ENCODE measurements at places on chromosomes 6 and 20. TPM values are rescaled to one million over a fixed set of nuclear protein-coding genes. Genes with fewer than 3 reads are reported as not detected.

The TRIM15 gene
- not detected for total RNA-seq

The CST7 gene
- total RNA-seq = 17.1 TPM

The PSMA7 gene
- 248 TPM for total RNA-seq

The IP6K3 gene
- 1.9 TPM for total RNA-seq

DNA sequence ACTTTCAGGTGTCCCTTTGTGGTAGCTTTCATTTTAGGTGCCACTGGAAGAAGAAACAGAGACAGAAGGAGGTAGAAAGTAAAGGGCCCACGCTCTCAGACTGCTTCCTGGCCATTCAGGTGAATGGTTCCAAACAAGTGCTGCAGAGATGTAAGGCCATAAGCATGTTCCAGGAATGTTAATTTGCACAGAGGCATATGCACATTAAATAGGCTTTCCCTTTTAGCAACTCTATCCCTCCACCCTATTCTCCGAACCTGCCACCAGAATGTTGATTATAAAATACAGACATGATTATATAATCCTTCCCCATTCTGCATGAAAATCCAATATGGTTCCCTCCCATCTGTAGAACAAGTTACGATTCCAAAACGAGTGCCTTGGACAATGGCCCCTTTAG lies 297.2 kb downstream of the C6orf118 start:
- no peaks in the 10 kb centered on the region for H3K27me3 ChIP-seq
- no peak overlapping the region for H3K4me3 ChIP-seq
- no peak overlapping the region for H3K27ac ChIP-seq

DNA sequence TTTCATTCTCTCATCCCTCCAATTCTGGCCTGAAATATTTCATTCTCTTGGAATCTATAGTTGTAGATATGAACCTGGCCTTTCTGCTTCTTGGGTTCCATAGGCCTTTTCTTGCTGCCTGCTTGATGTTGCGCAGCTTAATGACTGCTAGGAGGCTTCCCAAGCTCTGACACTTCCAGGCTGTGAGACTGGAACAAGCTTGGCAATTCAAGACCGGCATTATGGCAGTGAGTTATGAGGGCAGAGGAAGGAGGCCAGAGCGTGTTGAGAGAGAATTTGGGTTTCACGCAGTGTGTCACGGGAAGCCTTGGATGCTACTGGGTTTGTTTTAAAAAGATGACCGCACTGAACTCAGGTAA lies 948 bp upstream of the DNAJC5 start:
- no peak for DNase-seq
- peak overlapping the region; percentile 92 for H3K27ac ChIP-seq
- H3K36me3 ChIP-seq = peaks cover 21% of the 10 kb centered on the region

GRCh38 chr20:45061244-45061643 lies 39.7 kb downstream of the KCNS1 start:
- no peak overlapping the region for H3K27ac ChIP-seq
- no peaks in the 10 kb centered on the region for H3K4me1 ChIP-seq
- H3K27me3 ChIP-seq = no peaks in the 10 kb centered on the region
- H3K36me3 ChIP-seq = peaks cover 4% of the 10 kb centered on the region

DNA sequence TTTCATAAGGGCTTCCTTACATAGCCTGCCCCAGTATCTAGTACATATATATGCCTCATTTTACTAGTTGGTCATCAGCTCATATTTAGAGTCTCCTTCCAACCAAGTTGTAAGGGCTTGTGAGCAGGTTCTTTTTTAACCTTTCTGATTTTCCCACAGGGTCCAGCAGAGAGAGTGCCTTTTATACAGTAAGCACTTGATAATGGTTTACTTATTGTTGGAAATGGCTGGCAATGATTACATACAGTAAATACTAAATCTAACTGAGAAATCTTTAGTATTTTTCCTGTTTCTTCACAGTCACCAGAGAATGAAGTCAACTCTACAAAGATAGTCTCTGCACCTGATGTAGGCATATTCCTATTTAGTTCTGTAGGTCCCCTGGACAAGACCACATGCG lies 135.1 kb upstream of the B3GAT2 start:
- no peak overlapping the region for H3K4me3 ChIP-seq
- no peaks in the 10 kb centered on the region for H3K36me3 ChIP-seq
- no peak for DNase-seq
- no peak overlapping the region for H3K27ac ChIP-seq
- no peaks in the 10 kb centered on the region for H3K27me3 ChIP-seq

- no peaks in the 10 kb centered on the region for H3K4me1 ChIP-seq
- no peaks in the 10 kb centered on the region for H3K36me3 ChIP-seq
- DNase-seq = no peak
- no peaks in the 10 kb centered on the region for H3K27me3 ChIP-seq
- H3K27ac ChIP-seq = no peak overlapping the region
Observed at GRCh38 chr6:140039364-140039763, 664.9 kb upstream of the CITED2 start.

DNA sequence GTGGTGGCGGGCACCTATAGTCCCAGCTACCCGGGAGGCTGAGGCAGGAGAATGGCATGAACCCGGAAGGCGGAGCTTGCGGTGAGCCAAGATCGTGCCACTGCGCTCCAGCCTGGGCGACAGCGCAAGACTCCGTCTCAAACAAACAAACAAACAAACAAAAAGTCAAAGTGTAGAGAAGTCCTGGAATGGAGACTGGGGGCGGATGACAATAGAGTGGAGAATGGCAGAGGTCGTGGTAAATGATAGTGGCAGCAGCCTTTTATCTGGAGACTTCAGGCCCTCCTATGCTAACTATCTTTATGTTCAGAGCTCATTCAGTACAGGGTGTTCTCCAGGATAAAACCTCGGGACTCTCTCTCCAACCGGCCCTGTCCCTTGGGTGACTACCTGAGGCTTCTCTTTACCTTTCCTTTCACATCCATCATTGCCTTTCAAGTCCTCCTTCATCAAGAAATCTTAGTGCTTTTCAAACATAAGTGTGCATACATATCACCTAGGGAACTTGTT lies 1.4 kb upstream of the FKBPL start:
- H3K4me1 ChIP-seq = peaks cover 25% of the 10 kb centered on the region
- no peaks in the 10 kb centered on the region for H3K27me3 ChIP-seq
- DNase-seq = no peak
- no peak overlapping the region for H3K27ac ChIP-seq

DNA sequence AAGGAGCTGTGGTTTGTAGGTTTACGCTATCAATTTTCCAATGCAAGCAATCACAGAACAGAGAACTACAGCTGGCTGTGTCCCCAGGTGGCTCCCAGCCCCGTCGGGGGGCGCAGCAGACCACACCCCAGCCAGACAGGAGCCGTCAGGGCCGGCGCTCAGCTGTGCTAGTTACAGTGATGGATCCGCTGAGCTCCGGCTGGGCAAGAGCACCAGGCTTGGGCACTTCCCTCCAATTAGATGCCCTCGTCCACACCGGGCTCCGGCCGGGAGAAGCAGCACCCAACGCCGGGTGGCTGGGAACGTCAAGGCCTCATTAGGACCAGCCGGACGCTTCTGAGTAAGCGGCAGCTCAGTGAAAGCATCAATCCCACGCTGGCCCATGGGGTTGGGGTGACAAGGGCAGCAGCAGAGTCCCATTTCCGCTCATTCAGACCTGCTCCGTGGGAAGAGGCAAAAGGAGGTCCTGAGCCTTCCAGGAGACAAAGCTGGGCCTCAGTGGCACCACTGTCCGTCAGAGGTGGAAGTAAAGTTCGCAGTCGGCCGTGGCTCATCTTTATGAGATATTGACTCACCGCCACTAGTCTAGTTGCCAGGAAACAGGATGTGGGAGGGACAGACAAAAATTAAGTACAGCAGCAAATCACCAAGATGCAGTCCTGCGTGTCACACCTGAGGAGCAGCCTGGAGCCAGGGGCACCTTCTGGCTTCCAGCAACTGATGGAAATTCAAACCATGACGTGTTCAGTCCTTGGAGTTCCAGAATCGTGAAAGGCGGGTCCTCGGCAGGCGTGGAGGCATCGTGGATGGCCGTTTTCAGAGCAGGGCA lies 164.1 kb downstream of the TAF4 start:
- no peak overlapping the region for H3K4me3 ChIP-seq
- no peak overlapping the region for H3K27ac ChIP-seq
- H3K36me3 ChIP-seq = no peaks in the 10 kb centered on the region
- peak; percentile 75 for DNase-seq
- H3K27me3 ChIP-seq = no peaks in the 10 kb centered on the region

GRCh38 chr20:32972181-32973076 lies 31.8 kb downstream of the SUN5 start:
- no peaks in the 10 kb centered on the region for H3K27me3 ChIP-seq
- no peaks in the 10 kb centered on the region for H3K36me3 ChIP-seq
- H3K27ac ChIP-seq = peak overlapping the region; percentile 37

DNA sequence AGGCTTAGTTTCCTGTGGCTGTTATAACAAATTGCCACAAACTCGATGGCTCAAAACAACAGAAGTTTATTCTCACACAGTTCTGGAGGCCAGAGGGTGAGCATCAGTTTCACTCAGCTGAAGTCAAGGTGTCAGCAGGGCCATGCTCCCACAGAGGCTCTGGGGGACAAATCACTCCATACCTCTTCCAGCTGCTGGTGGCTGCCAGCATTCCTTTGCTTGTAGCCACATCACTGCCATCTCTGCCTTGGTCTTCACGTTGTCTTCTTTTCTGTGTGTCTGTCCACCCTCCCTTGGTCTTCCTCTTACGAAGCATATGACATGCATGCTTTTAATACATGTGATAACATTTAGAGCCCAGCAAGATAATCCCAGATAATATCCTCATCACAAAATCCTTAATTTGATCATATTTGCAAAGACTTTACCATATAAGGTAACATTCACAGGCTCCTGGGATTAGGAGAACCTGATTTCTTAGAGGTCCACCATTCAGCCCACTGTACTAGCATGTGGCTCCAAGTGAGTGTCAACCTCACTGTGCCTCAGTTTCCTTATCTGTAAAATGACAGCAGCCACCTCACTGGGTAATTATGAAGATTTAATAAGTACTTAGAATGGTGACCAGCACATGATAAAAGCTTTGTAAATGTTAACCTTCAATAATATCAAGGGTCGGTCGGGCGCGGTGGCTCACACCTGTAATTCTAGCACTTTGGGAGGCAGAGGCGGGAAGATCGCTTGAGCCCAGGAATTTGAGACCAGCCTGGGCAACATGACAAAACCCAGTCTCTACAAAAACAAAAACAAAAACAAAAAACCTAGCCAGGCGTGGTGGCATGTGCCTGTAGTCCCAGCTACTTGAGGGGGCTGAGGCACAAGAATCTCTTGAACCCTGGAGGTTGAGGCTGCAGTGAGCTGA lies 14.7 kb upstream of the PTGIS start:
- no peak overlapping the region for H3K4me3 ChIP-seq
- H3K4me1 ChIP-seq = peaks cover 28% of the 10 kb centered on the region
- H3K36me3 ChIP-seq = no peaks in the 10 kb centered on the region
- no peak overlapping the region for H3K27ac ChIP-seq

DNA sequence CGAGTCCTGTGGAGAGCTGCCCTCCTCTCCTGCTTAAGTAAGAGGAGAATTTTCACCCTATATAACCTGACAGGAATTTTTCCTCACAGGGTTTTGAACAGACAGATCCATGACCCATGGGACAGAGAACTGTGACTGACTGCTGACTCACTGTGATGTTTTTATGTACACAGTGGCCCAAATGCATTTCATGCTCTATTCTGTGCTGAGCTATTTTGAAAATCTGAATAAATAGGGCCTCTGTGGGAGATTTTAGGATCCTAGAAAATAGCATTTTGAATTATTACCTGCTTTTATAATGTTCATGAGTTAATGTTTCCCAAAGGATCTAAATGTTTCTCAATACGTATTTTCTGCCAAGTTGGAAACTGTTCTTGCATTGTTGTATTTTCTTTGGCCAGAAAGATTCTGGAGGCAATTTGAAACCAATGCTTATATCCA lies 577.4 kb downstream of the HTR1B start:
- no peaks in the 10 kb centered on the region for H3K4me1 ChIP-seq
- H3K27me3 ChIP-seq = no peaks in the 10 kb centered on the region
- no peaks in the 10 kb centered on the region for H3K36me3 ChIP-seq
- no peak overlapping the region for H3K27ac ChIP-seq

DNA sequence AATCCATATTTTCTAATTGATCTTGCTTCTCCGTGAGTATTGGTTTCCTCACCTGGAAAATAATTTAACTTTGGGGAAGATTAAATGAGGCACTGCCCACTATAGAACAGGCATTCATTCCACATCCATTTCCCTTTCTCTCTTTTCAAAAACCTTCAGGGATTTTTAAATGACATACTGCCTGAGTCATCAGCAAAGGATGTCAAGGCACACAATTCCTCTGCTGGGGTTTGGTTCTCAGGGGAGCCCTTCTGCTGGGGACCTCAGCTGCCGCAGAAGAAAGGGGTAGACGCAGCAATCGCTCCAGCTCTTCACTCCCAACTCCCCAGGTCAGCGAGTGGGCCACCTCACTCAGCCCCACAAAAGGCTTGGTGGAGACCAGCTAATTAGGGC lies 90.7 kb upstream of the BACH2 start:
- H3K27me3 ChIP-seq = no peaks in the 10 kb centered on the region
- no peak overlapping the region for H3K4me3 ChIP-seq
- no peak for DNase-seq
- H3K36me3 ChIP-seq = no peaks in the 10 kb centered on the region
- H3K27ac ChIP-seq = no peak overlapping the region

DNA sequence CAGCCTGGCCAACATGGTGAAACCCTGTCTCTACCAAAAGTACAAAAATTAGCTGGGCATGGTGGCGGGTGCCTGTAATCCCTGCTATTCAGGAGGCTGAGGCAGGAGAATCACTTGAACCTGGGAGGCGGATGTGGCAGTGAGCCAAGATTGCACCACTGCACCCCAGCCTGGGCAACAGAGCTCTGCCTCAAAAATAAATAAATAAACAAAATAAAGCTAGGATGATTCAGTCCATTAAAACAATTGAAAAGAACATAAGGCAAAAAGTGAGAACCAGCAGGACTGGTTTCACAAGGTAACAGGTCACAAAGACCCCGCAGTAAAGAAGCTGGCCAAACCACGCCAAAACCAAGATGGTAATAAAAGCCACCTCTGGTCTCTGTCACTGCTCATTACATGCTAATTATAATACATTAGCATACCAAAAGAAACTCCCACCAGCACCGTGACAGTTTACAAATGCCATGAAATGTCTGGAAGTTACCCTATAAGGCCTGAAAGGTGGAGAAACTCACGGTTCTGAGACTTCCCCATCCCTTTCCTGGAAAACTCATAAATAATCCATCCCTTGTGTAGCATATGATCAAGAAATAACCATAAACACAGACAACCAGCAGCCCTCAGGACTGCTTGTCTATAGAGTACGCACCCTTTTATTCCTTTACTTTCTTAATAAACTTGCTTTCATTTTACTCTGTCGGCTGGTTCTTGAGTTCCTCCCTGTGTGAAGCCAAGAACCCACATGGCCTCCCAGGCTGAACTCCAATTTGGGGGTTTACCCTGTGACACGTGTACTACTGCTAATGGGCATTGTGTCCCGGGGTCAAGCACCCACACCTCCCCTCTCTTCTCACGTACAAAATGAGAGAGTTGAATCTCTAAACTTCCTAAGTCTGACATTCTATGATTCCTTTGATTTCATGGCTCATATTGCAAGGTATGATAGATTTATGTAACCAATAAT lies 10.2 kb downstream of the LAMA4 start:
- H3K4me3 ChIP-seq = no peak overlapping the region
- H3K27ac ChIP-seq = peak overlapping the region; percentile 43
- no peak for DNase-seq
- no peaks in the 10 kb centered on the region for H3K36me3 ChIP-seq
- H3K4me1 ChIP-seq = peaks cover 7% of the 10 kb centered on the region
- H3K27me3 ChIP-seq = no peaks in the 10 kb centered on the region

GRCh38 chr6:2081155-2082138 lies 164.0 kb downstream of the GMDS start:
- no peak overlapping the region for H3K4me3 ChIP-seq
- no peaks in the 10 kb centered on the region for H3K27me3 ChIP-seq
- H3K27ac ChIP-seq = no peak overlapping the region
- H3K4me1 ChIP-seq = no peaks in the 10 kb centered on the region
- H3K36me3 ChIP-seq = no peaks in the 10 kb centered on the region

- no peak for DNase-seq
- H3K4me1 ChIP-seq = no peaks in the 10 kb centered on the region
- no peaks in the 10 kb centered on the region for H3K36me3 ChIP-seq
- no peak overlapping the region for H3K27ac ChIP-seq
Observed at GRCh38 chr6:100473182-100473581, 8.5 kb upstream of the SIM1 start.

Data from upper lobe of left lung (tissue), 6 donors.